ENCODE measurements at places on chromosomes 5 and 9.

GRCh38 chr5:173283318-173284288 is 44.6 kb downstream of the STC2 start:
- DNase-seq, result peak; percentile 58

GRCh38 chr9:126053913-126054312 is 272.7 kb upstream of the MVB12B start:
- no peak for DNase-seq

- no peak for DNase-seq
These were observed 1639.4 kb upstream of the C9orf72 start for GRCh38 chr9:29212397-29213387.

- DNase-seq, result no peak
These were observed 285.4 kb downstream of the MAST4 start for GRCh38 chr5:66881480-66882161.
